Left lung (tissue), 14 donors: ENCODE measurements at places on chromosomes 2 and 18. TPM values are rescaled to one million over a fixed set of nuclear protein-coding genes. Genes with fewer than 3 reads are reported as not detected.

GRCh38 chr2:174750923-174751441, 13.3 kb downstream of the CHRNA1 start:
- no peaks in the 10 kb centered on the region for H3K36me3 ChIP-seq
- H3K4me1 ChIP-seq = no peaks in the 10 kb centered on the region
- no peak overlapping the region for H3K27ac ChIP-seq
- H3K27me3 ChIP-seq = no peaks in the 10 kb centered on the region
- no peak for DNase-seq

GRCh38 chr18:2967820-2968219, 45.1 kb downstream of the LPIN2 start:
- H3K36me3 ChIP-seq = no peaks in the 10 kb centered on the region
- peaks cover 16% of the 10 kb centered on the region for H3K4me1 ChIP-seq

DNA sequence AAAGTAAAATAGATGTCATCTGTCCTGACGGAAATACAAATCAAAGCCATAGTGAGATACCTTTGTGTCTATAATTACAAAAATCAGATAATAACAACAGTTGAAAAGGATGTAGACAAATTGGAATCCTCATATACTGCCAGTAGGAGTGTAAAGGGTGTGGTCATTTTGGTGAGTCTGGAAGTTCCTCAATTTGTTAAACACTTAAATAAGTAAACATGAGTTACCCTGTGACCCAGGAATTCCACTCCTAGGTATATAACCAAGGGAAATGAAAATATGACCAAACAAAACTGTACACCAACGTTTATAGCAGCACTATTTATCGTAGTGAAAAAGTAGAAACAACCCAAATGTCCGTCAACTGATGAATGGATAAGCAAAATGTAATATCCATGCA, 24.0 kb downstream of the R3HDM1 start:
- H3K4me3 ChIP-seq = no peak overlapping the region
- H3K36me3 ChIP-seq = no peaks in the 10 kb centered on the region
- DNase-seq = no peak
- no peaks in the 10 kb centered on the region for H3K4me1 ChIP-seq
- H3K27ac ChIP-seq = no peak overlapping the region

- no peaks in the 10 kb centered on the region for H3K36me3 ChIP-seq
- no peak overlapping the region for H3K27ac ChIP-seq
- no peaks in the 10 kb centered on the region for H3K27me3 ChIP-seq
- no peaks in the 10 kb centered on the region for H3K4me1 ChIP-seq
These were observed 713.9 kb downstream of the CPS1 start for GRCh38 chr2:211270257-211270656.

The RALBP1 gene
- 46.8 TPM for total RNA-seq
